ENCODE measurements at places on chromosomes 4 and X.

GRCh38 chr4:184432127-184432922 is 42.0 kb downstream of the IRF2 start:
- DNase-seq, result no peak

DNA sequence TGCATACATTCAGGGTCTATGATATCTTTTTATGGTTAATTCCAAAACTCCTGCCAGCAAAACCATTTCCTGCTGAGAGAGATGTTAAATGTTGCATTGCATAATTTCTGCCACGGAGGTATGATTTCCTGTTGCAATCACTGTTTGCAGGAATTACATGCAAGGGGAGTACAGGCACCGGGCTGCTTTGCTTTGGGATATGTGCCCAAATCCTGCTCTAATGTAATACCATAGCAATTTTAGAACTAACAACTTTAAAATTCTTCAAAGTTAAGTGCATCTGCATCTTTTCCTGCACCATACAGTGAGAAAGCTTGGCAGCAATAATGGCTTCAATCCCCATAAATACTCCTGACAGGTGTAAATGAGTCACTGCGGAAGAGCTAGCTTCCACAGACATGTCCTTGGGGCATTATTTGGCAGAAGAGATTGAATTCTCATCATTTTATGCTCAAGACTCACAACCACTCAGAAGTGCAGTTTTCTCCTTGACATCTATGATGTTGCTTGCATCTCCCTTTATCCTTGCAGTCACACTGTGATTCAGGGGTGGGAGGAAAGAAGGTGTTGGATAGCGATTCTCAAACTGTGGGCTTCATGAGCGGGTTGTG is 29.6 kb downstream of the TRIM2 start:
- DNase-seq, result no peak

DNA sequence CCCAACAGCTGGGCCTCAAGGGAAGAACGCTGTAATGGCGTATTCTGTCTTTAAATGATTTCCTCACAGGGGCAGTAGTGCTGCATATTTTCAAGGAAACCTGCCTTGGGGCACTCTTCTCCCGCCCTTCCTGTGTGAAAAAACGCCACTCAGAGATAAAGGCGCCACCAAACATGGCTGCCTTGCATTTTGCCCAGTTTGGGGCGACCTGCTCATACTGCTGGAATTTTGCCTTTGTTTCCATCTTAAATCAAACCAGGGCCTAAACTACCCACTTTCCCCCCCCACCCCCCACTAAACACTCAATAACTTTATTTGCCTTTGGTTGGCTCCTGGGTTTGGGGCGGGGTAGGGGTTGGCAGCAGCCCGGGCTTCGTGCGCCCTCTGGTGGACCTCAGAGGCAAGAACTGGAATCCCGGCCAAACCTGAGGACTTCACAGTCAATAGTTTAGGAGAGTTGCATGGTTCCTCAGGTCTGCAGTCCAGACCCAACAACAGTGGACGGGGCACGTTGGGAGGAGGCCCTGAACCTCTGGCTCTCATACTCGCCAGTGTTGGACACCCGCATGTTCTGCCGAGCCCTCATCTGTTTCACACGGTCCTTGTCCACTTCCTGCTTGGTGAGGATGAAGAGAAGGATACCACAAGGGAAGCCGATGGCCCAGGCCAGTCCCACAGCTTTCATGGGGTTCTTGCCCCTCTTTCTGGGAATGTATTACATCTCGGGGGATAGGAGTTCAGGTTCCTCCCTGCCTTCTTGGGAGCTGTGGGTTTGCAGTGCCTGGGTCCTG is 220.1 kb upstream of the STK26 start:
- peak; percentile 61 for DNase-seq

DNA sequence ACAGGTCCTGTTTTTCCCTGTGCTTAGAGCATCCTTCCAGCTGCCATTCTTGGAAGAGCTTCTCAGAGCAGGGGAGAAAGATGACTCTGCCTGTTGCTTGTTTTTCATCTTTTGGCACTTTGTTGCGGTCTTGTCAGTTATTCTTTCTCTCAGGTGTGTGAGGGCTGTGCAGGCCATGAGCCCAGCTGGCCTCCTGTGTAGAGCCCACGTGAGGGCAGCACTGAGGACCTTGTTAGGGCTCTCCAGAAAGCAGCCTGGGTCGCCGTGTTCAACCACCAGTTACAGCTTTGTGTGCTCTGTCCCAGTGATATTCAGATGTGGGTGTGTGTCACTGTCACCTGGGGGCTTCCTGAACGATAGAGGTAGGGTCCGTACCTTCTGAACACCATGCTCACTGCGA is 52.8 kb downstream of the NOP14 start:
- no peak for DNase-seq

DNA sequence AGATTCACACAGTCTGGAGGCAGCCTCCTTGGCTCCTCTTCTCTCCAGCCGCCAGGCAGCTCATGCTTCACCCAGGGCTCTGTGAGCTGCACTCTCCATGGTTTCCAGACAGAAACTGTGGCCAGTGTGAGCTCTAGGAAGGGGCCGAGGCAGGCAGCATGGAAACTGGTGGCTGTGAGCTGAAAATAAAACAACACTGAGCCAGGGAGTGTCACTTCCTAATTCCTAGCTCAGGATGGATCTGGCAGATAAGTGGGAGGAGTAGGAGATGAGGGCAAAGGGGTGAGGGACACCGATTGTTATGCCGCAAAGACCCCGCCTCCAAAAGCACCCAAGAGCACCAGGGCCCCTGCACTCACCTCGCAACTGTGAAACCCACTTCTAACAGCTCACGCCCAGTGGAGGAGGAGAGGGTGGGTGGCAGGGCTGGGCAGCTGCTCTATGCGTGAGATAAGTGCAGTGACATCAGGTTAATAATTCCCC is 69.8 kb downstream of the FHDC1 start:
- DNase-seq, result no peak

DNA sequence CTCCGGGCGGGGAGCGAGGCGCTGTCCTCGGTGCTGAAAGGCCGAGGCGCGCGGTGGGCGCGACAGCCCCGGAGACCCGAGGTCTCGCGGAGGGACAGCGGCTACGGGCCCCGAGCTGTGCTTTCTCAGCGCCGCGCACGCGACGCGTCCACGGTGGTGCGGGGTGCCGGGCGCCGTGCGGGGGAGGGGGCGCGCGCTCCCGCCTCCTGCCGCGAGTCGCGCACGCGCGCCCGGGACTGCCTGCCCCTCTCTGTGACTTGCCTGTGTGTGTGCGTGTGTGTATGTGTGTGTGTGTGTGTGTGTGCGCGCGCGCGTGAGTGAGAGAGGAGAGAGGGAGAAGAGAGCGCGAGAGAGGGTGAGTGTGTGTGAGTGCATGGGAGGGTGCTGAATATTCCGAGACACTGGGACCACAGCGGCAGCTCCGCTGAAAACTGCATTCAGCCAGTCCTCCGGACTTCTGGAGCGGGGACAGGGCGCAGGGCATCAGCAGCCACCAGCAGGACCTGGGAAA is at the start of gene GRIA2:
TSS of gene GRIA2 (plus strand) at position 358 of the 511 bp plus-strand sequence. CDS start 315 bp downstream, outside the sequence.
- no peak for DNase-seq

GRCh38 chrX:13022926-13023325 is 21.5 kb downstream of the FAM9C start:
- DNase-seq, result no peak

- DNase-seq, result no peak
These were observed 743 bp downstream of the NKAP start for GRCh38 chrX:119942831-119943184.

- no peak for DNase-seq
These were observed 67.1 kb downstream of the DTHD1 start for GRCh38 chr4:36348403-36348938.

GRCh38 chr4:56908206-56909085 is 746 bp downstream of the REST start:
- peak; percentile 75 for DNase-seq

DNA sequence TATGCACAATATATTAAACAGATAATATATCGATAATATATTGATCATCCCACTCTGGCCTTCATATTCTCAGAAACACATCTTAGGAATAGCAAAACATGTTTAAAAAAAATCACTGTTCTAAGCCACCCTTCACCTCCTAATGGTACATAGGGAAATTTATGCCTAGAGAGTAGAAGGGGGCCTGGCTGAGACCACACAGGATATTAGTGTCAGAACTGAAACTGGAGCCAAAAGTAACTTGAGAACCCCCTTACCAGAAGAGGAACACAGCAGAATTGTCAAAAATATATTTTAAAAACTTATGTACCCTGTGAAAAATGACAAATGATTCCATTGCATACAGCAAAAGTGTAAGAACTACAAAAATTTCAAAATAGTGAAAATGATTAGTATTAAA is 173.1 kb downstream of the VSIG4 start:
- DNase-seq, result no peak

GRCh38 chr4:85488416-85488815 is 13.5 kb downstream of the ARHGAP24 start:
- no peak for DNase-seq

DNA sequence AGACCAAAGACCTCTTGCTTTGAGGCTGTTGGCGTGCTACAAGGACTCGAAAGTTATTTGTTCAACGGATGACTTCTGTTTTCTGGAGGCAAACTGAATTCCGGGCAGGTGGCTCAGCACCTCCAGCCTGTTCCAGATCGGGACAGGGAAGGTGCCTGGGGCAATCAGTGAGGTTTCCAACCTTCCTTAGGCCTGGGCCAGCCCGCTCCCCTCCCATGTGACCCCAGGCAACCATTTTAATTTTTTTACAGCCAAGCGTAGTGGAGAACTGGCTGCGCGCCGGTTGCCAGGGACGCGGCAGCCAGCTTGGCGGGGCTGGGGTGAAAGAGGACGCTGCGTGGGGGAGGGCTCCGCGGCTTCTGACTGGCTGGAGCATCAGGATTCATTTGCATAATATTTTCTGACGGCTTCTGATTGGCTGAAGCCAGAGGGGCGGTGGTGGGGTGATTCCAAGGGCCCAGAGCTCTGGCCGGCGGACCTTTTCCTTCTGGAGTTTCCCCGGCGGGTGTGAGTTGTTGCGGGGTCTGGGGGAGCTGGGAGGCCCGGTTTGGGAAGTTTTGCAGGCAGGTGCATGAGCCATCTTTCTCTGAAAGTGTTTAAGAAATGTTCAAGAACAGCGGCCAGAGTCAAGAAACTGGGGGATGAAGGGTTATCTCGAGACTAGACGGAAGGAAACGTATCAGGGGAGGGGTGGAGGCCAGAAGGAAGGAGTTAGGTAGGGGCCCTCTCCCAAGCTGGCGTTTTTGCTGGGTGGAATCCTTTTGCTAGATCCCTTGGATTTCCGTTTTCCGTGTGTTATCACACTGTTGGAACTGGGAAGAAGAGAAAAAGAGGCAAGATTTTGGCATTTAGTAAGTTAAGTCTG is at the start of gene MID1IP1:
TSS of gene MID1IP1 (plus strand) at position 479 of the 865 bp plus-strand sequence. CDS start 3,488 bp downstream, outside the sequence.
- peak; percentile 63 for DNase-seq

GRCh38 chr4:39514888-39515401 is 12.3 kb downstream of the UGDH start:
- no peak for DNase-seq

- no peak for DNase-seq
These were observed 792.2 kb downstream of the ADGRL3 start for GRCh38 chr4:61992351-61992750.

DNA sequence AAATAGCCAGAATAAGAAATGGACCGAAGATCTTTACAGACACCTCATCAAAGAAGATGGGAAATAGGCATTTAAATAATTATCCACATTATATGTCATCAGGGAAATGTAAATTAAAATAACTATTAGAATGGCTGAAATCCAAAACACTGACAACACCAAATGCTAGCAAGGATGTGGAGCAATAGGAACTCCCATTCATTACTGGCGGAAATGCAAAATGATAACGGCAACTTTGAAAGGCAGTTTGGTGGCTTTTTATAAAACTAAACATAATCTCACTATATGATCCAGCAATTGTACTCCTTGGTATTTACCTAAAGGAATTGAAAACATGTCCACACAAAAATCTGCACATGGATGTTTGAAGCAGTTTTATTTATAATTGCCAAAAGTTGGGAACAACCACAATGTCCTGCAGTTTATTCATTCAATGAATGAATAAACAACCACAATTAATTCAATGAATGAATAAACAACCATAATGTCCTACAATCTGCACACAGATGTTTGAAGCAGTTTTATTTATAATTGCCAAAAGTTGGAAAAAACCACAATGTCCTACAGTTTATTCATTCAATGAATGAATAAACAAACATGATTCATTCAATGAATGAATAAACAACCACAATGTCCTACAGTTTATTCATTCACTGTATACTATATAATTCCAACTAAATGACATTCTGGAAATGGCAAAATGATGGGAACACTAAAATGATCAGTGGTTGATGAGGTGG is 117.6 kb upstream of the PCDH18 start:
- DNase-seq, result no peak

- peak; percentile 73 for DNase-seq
These were observed 37.2 kb upstream of the SH3D19 start for GRCh38 chr4:151362404-151363164.

GRCh38 chr4:139530833-139531427 is 25.1 kb downstream of the SETD7 start:
- DNase-seq, result peak; percentile 48

DNA sequence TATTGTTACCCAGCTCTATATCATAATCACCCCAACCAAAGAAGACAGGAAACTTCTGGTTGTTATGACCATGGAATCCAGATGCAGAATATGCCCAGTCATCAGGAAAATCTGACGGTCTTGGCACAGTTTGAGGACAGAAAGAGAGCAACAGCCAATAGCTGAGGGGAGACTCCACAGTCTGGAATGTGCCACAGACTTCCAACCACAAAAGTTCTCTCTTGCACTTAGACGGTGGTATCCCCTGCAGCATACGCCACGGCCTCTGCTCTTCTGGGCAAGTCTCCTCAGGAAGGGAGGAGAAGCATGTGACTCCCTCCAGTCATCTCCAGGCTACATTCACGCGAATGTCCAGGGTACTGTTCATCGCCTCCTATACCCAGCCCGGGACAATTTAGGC is 18.4 kb downstream of the ZNF827 start:
- no peak for DNase-seq

GRCh38 chr4:184528051-184528450 is 53.7 kb upstream of the IRF2 start:
- DNase-seq, result no peak

- DNase-seq, result no peak
These were observed 684.1 kb downstream of the TRAM1L1 start for GRCh38 chr4:116401293-116401692.

DNA sequence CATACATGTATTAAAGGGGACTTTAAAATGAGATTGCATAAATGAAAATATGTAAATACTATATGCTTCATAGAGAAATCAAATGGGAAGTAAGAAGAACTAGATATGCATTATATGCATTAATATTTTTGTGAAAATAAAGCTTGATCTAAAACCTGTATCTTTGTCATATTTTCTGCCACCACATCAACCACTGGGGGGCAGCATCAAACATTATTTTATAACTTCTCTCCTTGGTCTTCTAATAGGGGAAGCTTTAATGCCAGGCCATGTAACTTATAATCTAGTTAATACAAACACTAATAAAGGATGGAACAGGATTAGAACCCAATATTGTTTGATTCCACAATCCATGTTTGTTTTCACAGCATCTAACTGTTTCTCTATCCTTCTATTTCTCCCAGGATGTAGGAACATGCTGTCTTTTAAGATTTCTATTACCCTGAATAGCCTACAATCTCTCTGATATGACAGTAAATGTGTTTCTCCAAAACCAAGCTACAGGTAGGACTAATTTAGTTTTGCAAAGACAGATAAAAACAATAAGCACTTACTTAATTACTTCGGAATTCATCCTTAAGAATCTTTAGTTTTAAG is 10.0 kb downstream of the QRFPR start:
- no peak for DNase-seq

GRCh38 chrX:140091125-140091886 is 126.0 kb upstream of the CXorf66 start:
- DNase-seq, result no peak
